ENCODE measurements at places on chromosomes 16 and 17. TPM values are rescaled to one million over a fixed set of nuclear protein-coding genes. Genes with fewer than 3 reads are reported as not detected.

DNA sequence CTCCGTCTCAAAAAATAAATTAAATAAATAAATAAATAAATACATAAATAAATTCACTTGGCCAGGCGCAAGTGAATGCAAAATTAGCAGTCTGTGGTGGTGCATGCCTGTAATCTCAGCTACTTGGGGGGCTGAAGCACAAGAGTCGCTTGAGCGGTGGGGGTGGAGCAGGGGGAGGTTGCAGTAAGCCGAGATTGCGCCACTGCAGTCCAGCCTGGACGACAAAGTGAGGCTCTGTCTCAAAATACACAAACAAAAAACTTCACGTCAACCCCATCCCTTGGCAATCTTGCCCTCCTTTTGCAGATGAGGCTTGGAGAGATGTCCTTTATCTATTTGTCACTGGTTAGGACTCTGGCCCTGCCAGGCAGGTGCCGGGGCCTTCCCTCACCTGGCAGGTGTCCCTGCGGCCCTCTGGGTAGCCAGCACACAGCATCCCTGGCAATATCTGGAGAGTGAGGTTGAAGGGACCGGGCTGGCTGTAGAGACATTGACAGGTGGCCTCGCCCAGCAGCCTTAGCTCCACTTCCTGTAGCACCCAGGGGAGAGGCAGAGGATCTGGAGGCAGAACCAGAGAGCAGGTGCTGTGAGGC is 4.4 kb downstream of the PRSS36 start:
- no peak overlapping the region for H3K27ac ChIP-seq
- H3K36me3 ChIP-seq = no peaks in the 10 kb centered on the region
- no peak for DNase-seq
- no peak overlapping the region for H3K4me3 ChIP-seq
- H3K27me3 ChIP-seq = peaks cover 16% of the 10 kb centered on the region

DNA sequence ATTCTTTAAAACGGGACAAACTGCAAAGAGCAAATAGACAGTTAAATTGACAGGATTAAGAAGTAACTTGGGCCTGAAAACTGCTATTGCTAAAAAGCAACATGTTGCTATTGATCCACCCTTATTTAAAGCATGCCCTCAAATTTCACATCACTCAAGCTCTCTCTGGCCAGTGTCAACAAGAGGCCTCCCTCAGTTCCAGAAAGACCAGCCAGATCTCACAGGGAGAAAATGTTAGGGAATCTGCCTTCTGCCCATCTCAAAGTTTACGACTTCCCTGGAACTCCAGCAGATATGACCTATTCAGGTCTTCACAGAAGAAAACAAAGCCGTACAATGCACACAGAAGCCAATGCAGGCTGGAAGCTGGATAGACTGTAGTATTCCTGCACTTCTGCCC is 8.9 kb downstream of the CFAP20 start:
- peak overlapping the region; percentile 39 for H3K4me3 ChIP-seq
- peaks cover 38% of the 10 kb centered on the region for H3K4me1 ChIP-seq
- H3K27ac ChIP-seq = peak overlapping the region; percentile 57
- no peak for DNase-seq
- no peaks in the 10 kb centered on the region for H3K36me3 ChIP-seq
- H3K27me3 ChIP-seq = no peaks in the 10 kb centered on the region

- H3K27me3 ChIP-seq = no peaks in the 10 kb centered on the region
- no peak overlapping the region for H3K27ac ChIP-seq
- no peak for DNase-seq
- H3K4me1 ChIP-seq = peaks cover 10% of the 10 kb centered on the region
Observed at GRCh38 chr17:6670571-6670970, 19.0 kb downstream of the C17orf100 start.

DNA sequence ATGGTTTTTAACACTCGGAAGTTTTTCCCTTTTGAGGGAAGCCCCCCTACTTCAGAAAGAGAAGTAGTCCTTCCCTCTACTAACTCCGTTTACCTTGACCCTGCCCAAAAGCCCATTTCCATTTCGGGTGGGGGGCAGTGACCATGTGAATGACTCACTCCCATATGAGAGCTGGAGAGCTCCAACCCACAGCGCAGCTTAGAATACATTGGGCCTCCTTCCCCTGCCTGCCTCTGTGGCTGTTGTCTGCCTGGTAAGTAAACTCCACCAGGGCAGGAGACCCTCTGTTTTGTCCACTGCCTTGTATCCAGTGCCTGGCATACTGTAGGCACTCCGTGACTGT is 985 bp downstream of the SGSM2 start:
- peak overlapping the region; percentile 85 for H3K4me3 ChIP-seq
- H3K27me3 ChIP-seq = no peaks in the 10 kb centered on the region
- H3K27ac ChIP-seq = peak overlapping the region; percentile 81
- no peak for DNase-seq
- peaks cover 18% of the 10 kb centered on the region for H3K4me1 ChIP-seq
- peaks cover 2% of the 10 kb centered on the region for H3K36me3 ChIP-seq

- no peak overlapping the region for H3K4me3 ChIP-seq
- H3K36me3 ChIP-seq = peaks cover 5% of the 10 kb centered on the region
- H3K4me1 ChIP-seq = peaks cover 20% of the 10 kb centered on the region
- H3K27me3 ChIP-seq = peaks cover 45% of the 10 kb centered on the region
Observed at GRCh38 chr16:4954714-4955113, 3.4 kb upstream of the SEC14L5 start.

- peaks cover 6% of the 10 kb centered on the region for H3K36me3 ChIP-seq
- H3K27me3 ChIP-seq = no peaks in the 10 kb centered on the region
Observed at GRCh38 chr16:57165938-57166337, 19.9 kb downstream of the PSME3IP1 start.

FBXW10 gene
- not detected for total RNA-seq

SLC35G6 gene
- not detected for total RNA-seq

OR1F1 gene
- total RNA-seq = not detected

TMEM106A gene
- total RNA-seq = 10.0 TPM

All from T-helper 17 cell (primary cell).